Dorsolateral prefrontal cortex (tissue), 122 donors: ENCODE measurements at places on chromosomes 1 and 21. TPM values are rescaled to one million over a fixed set of nuclear protein-coding genes. Genes with fewer than 3 reads are reported as not detected.

Gene LRRC39
- 5.1 TPM for total RNA-seq

Gene ZMYM4
- total RNA-seq, result 72.6 TPM

Gene TNFRSF25
- 42.3 TPM for total RNA-seq

Gene OR6N1
- not detected for total RNA-seq

Gene LCE1E
- total RNA-seq, result not detected

Gene AMY2A
- total RNA-seq, result 2.2 TPM

Gene PRELP
- 7.4 TPM for total RNA-seq

Gene TCHHL1
- not detected for total RNA-seq

Gene OLIG2
- 165 TPM for total RNA-seq

Gene UBE2U
- total RNA-seq, result not detected

Gene FHL3
- total RNA-seq, result 12.6 TPM

Gene C1QTNF12
- total RNA-seq, result 2.3 TPM

Gene CXADR
- total RNA-seq, result 18.3 TPM

Gene PRRX1
- 13.8 TPM for total RNA-seq

Gene ARF1
- 306 TPM for total RNA-seq

Gene ESRRG
- 15.9 TPM for total RNA-seq

Gene FOXD2
- total RNA-seq, result 0.11 TPM

Gene CHI3L1
- total RNA-seq, result 113 TPM

Gene CCDC190
- total RNA-seq, result 2.0 TPM

Gene PGLYRP3
- not detected for total RNA-seq

Gene PPIAL4G
- total RNA-seq, result 0.36 TPM

Gene HCRTR1
- not detected for total RNA-seq

Gene PDZK1
- not detected for total RNA-seq

Gene CATSPERE
- total RNA-seq, result 4.2 TPM

Gene NUP210L
- total RNA-seq, result not detected

Gene PRAMEF9
- total RNA-seq, result not detected

Gene ANXA9
- not detected for total RNA-seq

Gene CNN3
- 202 TPM for total RNA-seq

Gene LYSMD1
- total RNA-seq, result 12.0 TPM
